ENCODE measurements at places on chromosomes 12 and 14.

DNA sequence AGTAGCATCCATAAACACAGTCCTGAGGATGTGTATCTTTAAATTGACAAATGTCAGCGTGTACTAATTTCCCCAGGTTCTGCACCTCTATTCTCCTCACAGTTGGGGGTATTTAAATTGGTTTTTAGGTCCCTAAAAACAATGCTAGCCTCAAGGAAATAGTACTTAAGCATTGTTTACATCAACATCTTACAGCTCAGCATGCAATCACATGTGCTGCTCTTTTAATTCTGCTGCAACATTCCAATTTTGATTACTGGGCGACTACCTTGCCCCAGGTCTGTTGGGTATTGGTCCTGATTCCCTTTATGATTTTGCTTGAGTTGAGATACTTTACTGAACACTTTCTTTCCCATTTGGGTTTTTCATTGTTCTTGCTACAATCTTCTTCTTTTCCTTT, 616.6 kb downstream of the CCER1 start:
- no peak for DNase-seq

GRCh38 chr14:99066378-99066777, 205.6 kb downstream of the BCL11B start:
- DNase-seq, result no peak

DNA sequence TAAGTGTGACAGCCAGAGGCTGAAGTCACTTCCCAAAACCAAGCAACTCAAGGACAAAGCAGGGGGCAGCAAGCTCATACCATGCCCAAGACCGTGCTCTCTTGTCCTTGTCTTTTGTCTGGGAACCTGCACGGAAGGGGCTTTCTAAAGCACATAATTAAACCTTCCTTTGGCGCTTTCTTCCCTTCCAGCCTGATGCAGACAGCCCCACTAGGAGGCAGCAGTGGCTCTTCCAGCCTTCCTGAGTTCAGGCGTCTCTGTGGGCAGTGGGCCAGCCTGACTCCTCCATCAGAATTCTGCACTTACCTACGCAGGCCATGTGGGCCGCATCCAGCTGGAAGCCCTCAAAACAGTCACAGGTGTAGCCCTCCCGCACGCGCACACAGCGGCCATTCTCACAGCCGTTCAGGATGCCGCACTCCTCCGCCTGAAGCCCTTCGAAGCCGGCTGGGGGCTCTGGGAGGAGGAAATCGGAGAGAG, 7.6 kb downstream of the ISCA2 start:
- peak; percentile 85 for DNase-seq

GRCh38 chr14:94284221-94284620, 8.8 kb downstream of the SERPINA10 start:
- no peak for DNase-seq

GRCh38 chr12:6157482-6157881, 33.0 kb upstream of the VWF start:
- DNase-seq, result no peak

- DNase-seq, result no peak
Measured at GRCh38 chr12:115394496-115395220, 710.7 kb upstream of the TBX3 start.

DNA sequence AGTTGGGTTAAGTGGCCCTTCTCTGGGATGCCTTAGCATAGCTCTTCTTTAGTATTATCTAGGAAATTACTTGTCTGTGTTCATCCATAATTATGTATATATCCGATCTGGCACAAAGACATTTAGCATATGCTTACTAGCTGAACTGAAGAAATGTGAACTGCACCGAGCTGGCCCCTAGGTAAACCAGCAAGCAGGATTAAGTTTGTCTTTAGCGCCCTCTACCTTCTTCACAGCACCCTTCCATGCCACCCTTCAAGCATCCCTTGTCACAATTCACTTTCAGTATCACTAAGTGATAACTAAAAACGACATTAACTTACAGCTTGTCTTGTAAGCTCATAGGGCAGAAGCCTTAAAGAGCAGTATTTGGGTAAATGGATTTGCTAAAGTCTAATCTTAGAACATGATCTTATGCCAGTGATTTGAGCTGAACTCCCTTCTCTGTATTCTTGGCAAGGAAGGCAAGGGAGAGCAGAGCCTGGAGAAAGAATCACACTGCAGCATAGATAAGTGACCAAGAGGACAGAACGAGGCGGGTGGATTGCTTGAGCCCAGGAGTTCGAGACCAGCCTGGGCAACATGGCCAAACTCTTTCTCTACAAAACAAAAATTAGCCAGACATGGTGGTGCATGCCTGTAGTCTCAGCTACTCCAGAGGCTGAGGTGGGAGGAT, 2.6 kb upstream of the HAL start:
- DNase-seq, result peak; percentile 52

DNA sequence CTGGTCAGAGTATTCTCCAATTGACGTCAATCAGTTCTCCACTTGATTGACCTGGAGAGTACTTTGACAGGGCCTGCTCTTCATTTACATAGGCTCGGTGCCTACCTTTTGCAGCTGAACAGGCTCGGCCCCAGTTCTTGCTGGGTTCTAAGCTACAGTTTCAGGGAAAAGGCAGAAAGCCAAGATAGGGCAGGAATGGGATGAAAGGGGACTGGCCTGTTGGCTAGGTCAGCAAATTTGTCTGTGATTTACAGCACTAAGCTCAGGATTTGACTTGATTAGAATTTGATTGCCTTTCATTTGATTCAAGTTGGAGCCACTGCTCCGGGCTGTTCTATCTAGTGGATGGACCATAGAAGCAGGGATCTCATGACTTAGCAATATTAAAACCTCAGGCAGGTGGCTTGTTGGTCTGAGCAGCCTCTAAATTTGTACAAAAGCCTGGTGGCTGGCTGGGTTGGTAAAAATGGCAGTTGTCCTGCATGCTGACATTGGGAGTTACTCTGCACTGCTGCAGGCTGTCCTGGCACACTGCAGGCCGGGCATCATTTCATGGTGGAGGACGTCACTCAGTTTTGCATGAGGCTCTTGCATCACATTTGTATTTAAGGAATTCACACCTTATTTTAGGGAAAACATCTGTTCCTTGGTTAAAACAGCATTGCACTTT, 71.8 kb downstream of the BICD1 start:
- peak; percentile 42 for DNase-seq

GRCh38 chr12:77072833-77073495, 7.6 kb upstream of the E2F7 start:
- no peak for DNase-seq

DNA sequence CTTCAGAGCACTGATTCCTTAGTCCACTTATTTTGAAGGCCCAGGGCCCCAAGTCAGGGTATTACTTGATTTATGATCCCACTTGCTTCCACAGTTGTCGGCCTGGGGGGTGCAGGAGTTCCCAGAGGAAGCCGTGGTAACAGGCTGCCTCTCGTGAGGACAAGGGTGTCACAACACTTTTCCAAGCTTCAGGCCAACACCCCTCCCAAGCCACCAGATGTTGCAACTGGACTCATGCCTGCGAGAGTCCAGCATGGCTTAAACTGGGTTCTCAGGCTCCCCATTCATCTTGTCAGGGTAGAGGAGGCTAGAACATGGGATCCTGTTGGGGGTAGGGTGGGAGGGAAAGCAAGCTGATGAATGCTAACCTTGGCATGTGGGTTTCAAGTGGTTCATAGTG, 56.1 kb downstream of the BMP4 start:
- no peak for DNase-seq

- DNase-seq, result no peak
Measured at GRCh38 chr12:110289044-110289710, 8.1 kb downstream of the ATP2A2 start.

DNA sequence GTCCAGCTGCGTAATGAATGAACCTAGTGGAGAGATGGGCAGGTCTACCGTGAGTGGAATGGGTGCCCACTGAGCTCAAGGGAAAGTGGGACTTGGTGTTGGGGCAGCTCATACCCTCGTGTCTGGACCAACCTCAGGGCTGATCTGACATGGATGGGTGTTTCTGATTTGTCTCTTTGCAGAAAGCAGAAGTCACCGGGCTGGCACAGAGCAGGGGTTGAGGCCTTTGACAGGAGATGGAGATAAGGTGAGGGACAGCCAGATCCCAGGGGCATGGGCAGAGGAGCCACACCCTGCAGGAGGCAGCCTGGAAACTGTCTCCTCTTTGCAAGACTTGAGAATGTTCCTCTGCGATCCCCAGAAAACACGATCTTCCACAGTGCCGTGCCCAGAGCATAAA, 20.9 kb upstream of the PPP1CC start:
- no peak for DNase-seq

All from BE2C (cell line).